GOT3 (cell line): ENCODE measurements at places on chromosomes 13 and 19.

GRCh38 chr13:39397226-39397895, 205.6 kb downstream of the LHFPL6 start:
- DNase-seq, result no peak

- DNase-seq, result peak; percentile 53
Observed at GRCh38 chr19:17855280-17856152, 4.2 kb upstream of the RPL18A start.

- no peak for DNase-seq
Observed at GRCh38 chr13:98301721-98302120, 124.7 kb upstream of the RNF113B start.

GRCh38 chr19:51347209-51347928, 5.4 kb upstream of the VSIG10L start:
- DNase-seq, result no peak

GRCh38 chr19:43367822-43368221, 14.3 kb downstream of the CD177 start:
- DNase-seq, result no peak

DNA sequence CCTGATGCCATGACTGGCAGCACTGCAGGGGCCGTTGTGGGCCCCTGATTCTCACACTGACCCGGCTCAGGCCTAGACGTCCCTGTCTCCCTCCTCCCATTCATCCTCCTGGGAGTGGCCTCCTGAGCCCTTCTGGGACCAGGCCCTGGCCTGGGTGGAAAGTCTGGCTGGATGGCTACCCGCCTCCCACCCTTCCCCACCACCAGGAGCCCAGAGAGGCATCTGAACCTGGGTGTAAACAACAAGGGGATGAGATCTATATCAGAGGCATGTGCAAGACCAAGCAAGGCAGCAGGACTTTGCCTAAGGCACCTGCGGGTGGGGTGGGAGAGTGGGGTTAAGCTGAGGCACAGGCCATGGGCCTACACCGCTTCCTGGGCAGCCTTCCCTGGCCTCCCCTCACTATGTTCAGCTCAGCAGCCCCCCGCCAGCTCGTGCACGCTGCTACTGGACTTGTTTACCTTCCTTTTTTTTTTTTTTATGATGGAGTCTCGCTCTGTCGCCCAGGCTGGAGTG, 22.0 kb upstream of the ASPDH start:
- no peak for DNase-seq
